Lung microvascular endothelial cell (primary cell): ENCODE measurements at places on chromosomes 13 and 19.
A peak's percentile ranks its signal among the peaks of the same experiment; 100 is the strongest.

DNA sequence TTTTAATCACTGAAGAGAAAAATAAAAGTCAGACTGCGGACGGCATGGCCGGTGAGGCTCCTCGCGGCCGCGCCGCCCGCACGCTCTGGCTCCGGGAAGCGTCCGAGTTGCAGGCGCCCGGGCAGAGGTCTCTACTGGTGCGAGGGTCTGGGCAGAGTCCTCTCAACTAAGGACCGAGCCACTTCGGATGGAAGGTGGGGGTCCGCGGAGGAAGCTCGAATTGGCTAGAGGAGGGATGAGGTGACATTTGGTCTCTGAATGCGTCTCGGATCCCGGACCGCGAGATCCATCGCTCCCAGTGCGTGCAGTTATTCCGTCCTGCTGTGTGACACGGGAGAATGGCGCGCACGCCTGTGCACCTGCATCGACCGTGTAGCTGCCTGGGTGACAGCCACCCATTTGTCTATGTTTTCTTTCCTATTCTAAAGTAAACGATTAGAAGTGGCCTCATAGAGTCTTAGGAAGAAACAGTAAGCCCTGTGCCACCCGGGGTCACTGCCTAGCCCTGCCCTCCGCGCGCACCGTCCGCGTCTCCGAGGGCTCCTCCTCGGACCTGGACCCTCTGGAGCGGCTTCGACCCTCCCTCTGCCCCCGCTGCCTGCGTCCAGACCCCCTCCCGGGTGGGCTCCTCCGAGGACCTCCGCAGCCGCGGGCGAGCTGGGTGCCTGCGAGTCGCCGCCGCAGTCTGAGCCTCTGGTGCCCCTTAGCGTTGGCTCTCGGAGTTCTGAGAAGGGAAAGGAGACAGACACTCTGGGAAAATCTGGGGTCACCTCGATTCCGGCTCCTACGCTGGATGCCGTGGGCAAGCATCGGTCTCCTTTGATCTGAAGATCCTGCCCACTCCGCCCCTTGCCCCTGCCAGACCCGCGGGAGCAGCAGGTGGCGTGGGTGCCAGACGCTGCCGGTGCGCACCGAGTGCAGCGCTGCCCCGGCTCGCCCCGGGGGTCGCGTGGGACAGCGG, 347.4 kb downstream of the LIG4 start:
- DNase-seq, result peak; percentile 73

- DNase-seq, result no peak
These were observed 920.9 kb downstream of the SLITRK5 start for GRCh38 chr13:88592105-88592504.

- DNase-seq, result no peak
These were observed 7.5 kb upstream of the TM6SF2 start for GRCh38 chr19:19280561-19280960.

GRCh38 chr19:6963937-6964336, 57.3 kb downstream of the MBD3L2B start:
- DNase-seq, result peak; percentile 29

- DNase-seq, result no peak
These were observed 540.6 kb upstream of the MIR17HG start for GRCh38 chr13:90806892-90807291.

DNA sequence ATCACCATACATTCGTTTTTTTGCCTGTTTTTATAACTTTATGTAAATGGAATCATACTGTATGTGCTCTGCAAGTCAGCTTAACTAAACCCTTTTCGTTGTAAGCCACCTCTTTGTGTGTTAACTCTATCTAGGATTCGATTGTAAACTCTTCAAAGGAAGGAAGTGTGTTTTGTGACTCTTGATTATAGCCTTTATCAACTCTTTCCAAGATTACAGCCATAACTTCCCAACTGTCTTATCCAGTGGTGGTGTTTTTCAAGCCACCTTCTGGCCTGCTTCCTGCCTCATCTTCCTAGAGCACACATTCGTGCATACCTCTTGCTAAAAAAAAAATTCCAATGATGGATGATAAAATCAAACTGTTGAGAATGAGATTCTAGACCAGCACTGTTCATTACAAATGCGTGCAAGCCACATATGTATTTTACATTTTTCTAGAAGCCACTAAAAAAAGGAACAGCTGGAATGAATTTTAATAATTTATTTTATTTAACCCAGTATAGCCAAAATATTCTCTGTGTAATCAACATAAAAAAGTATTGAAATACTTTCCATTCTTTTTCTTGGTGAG, 12.0 kb upstream of the FBXL3 start:
- peak; percentile 29 for DNase-seq

DNA sequence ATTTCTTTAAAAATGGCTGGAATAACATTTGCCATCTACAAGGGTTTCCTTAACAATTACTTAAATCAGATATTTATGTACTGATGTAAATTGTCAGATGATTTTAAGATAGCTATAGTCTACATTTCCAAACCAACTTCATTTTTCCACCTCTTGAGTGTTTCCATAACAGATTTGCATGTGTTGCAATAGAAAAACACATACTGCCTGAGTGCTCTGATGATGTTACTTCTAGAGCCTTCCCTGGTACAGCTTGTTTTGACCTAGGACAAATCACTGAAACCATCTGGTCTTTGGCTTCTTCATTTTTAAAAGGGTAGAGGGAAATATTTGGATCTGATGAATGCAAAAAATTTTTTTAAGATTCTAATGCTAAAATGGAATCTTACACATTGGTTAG, 245.9 kb downstream of the PCDH9 start:
- no peak for DNase-seq

GRCh38 chr13:25024175-25024574, 71.8 kb upstream of the PABPC3 start:
- no peak for DNase-seq

GRCh38 chr13:106532111-106532929, 3.1 kb downstream of the EFNB2 start:
- peak; percentile 59 for DNase-seq

- no peak for DNase-seq
These were observed 130.6 kb downstream of the DLEU7 start for GRCh38 chr13:50712881-50713280.

DNA sequence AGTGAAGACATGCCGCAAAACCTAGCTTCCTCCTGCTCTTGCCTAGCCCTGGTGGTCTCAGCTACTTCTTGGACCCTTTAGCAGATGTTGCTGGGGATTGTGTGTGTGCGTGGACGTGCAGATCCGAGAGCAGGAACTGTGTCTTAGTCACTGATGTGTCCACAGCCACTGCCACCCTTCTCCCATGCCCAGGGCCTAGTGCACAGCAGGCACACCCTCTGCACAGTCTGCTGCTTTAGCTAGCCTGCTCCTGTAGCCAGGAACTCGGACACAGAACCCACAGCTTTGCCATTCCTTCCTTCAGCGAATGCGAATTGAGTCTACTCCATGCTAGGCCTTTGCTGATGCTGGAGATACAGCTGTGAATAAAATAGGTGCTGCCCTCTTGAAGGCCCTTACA, 2.3 kb downstream of the CLPTM1 start:
- DNase-seq, result no peak

DNA sequence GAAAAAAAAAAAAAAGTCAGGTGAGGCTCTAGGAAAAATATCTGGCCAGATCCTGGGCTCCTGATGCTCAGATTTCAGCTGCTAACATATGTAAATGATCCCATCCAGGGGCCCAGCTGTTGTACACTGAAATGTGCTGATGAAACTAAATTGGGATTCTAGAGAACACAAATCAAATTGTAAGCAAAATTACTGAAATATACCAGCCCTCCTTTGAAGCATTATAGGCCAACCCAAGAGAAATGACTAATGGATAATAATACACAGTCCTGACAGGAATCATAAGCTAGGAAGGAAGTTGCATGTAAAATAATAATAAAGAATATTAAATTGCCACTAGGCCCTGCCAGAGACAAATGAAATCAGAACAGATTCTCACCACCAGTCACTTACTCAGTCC, 17.8 kb downstream of the KCTD12 start:
- DNase-seq, result peak; percentile 76

GRCh38 chr19:30817965-30818567, 445.9 kb downstream of the ZNF536 start:
- DNase-seq, result no peak

GRCh38 chr13:23432626-23433025, 876 bp downstream of the SACS start:
- DNase-seq, result no peak

GRCh38 chr19:49591731-49592485, 926 bp downstream of the PRR12 start:
- peak; percentile 23 for DNase-seq

DNA sequence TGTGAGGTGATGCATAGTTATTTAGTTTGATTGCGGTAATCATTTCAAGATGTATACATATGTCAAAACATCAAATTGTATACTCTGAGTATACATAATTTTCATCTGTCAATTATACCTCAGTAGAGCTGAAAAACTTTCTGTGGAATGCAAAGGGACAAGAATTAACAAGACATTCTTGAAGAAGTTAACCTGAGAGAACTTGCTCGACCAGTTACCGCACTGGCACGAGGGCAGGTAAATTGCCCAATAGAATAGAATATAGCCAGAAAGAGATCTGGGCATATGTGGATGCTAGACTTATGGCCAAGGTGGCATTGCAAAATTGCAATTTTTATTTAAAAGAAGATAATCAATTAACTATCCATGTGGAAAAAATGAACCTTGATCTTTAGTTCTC, 42.3 kb upstream of the GJB6 start:
- DNase-seq, result no peak

- DNase-seq, result peak; percentile 80
These were observed 4.9 kb upstream of the SMIM17 start for GRCh38 chr19:56637976-56638555.

- no peak for DNase-seq
These were observed 67.8 kb upstream of the IPO5 start for GRCh38 chr13:97885641-97886040.

GRCh38 chr13:65301506-65301905, 1928.6 kb downstream of the PCDH9 start:
- DNase-seq, result no peak

DNA sequence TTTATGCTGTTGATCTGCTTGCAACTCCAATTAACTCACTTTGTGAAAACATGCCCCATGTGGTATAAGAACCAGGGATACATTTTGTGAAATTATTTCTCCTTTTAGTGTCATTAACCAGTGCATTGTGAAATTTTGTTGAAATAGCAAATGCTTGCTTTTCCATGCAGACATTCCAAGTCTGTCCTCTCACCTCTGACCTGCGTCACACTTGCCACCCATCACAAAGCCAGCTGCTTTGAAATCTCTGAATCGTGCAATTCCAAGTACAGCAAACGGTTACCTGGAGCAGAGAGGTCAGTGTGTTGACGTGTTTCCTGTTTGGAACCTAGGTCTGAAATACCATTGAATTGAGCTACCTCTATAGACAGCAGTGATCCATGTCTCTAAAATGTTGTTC, 4.9 kb upstream of the SLC25A15 start:
- no peak for DNase-seq
